ENCODE measurements at places on chromosomes 3 and 15.
A peak's percentile ranks its signal among the peaks of the same experiment; 100 is the strongest.

DNA sequence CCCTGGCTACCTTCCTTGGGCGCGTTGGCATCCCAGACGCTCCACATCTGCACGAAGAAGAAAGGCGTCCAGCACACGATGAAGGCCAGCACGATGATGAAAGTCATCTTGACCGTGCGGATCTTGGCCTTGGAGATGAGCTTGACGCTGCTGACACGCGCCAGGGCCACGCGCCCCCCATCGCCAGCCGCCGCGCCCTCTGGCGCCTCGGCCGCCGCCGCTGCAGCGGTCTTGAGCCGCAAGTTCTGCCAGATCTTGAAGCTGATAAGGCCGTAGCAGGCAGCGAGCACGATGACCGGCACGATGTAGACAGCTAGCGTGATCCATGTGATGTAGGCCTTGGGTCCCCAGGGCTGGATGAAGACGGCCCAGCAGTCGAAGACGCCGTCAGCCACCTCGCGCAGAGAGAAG lies 2.2 kb downstream of the OXTR start:
- DNase-seq, result no peak

DNA sequence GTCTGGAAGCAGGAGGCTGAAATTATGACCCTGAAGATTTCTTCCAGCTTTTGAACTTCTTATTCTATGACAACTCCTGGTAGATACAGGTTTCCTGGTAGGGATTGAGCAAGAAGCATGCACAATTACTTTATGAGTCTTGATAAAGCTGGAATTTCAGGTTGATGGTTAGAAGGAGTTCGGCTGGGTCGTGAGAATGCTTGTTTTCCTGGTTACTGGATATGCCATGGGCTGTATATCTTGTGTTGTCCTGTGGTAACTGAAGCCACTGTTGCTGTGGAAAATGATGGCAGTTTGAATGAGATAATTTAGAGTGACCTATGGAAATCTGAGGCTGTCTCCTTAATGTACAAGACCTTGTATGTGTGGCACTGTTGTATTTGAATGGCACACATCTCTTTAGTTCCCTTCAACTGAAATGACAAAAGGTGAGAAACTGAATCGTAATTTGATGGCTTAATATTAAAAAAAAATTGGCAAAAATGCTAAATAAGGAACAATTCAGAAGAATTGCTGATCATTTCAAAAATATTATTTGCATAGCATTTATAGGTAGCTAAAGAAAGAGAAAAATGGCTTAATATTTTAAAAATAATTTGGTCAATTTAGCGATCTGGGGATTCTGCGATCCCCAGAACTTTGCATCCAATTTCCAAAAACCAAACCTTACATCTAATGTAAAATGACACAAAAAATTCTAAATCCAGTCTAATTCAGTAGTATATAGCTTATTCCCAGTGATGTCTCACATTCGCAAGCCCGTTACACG lies 1.1 kb upstream of the UBE2E1 start:
- no peak for DNase-seq

DNA sequence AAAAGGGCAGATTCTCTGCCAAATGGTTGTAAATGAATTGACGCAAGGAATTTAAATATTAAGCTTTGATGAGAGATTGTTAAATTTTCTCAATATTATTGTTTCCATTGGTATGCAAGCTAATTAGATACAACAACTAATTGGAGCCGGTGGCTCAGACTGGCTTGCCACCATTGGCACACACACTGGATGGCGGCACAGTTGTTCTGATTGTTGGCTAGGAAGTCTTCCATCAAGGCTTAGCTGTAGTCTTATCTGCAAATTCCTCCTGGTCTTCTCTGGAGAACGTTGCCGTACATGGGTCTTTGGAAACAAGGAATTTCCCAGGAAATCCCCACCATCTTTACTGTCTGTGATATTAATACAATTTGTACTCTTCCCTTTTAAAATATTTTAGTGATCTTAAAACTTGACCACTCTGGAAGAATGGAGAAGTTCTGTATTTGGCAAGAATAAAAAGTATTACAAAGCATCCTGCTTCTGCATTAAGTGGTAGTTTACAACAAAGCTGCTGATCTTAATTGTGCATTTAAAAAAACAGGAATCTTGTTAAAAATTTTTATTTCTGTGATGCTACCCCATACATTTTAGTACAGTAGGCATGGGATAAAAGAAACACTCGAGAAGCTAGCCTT lies 126.5 kb downstream of the UBE2E2 start:
- no peak for DNase-seq

GRCh38 chr15:40463279-40463678 lies 7.5 kb upstream of the CHST14 start:
- DNase-seq, result no peak

DNA sequence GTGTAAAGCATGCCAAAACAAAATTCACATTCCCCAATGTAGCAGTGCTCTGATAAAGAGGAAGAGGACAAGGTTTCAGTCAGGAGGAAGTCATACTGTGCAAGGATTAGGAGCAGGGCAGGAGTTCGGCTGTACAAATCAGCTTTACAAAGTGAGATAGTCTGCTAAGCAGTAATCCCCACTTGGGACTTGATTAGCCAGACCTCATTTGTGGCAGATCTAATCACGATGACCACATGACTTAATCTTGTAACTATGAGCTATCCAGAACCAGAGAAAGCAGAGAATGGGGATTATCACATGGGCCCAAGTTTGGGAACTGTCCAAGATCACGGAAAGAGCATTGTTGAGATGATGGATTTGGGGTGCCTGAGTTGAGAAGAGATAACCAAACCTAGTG lies 7.8 kb downstream of the DCBLD2 start:
- no peak for DNase-seq

GRCh38 chr3:69288161-69288895 lies 97.6 kb downstream of the FRMD4B start:
- no peak for DNase-seq

DNA sequence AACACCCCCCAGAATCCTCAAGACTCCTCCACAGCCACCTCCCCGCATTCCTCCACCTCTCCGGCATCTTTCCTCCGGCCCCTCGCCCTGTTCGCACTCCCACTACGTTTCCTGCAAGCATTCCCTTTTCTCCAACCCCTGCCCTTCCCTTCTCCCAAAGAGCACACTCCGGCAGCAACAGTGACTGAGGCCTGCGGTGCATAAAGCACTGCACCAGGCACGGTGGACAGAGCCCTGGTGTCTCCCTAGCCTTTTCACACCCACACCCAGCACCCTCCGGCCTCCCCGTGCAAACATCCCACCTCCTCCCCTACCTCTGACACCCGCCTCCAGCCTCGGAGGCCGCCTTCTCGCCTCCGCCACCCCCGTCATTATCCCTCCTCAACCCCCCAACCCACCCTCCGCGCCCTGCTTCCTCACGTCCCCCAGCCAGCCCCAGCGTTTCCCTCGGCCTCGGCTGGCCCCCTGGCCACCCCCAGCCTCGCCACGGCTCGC lies 577 bp downstream of the ZNF148 start:
- DNase-seq, result no peak

DNA sequence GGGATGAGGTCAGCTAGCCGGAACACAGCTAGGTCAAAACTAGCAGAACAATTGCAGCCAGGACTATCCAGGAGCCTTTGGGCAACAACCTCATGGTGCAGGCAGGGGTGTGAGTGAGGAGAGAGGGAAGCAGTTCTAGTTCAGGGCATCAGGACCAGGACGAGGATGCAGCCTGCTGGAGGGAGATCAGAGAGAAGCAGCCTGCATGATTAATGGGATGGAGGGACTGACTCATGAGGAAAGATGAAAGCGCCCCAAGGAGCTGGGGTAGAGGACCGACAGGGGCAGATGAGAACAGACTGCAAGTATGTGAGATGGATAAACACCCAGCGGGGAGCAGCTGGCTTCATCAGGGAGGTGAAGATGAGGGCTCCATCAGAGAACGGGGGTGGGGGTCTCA lies 37.9 kb upstream of the LRTM1 start:
- DNase-seq, result peak; percentile 70

GRCh38 chr15:95567686-95568085 lies 762.8 kb upstream of the NR2F2 start:
- DNase-seq, result peak; percentile 41

DNA sequence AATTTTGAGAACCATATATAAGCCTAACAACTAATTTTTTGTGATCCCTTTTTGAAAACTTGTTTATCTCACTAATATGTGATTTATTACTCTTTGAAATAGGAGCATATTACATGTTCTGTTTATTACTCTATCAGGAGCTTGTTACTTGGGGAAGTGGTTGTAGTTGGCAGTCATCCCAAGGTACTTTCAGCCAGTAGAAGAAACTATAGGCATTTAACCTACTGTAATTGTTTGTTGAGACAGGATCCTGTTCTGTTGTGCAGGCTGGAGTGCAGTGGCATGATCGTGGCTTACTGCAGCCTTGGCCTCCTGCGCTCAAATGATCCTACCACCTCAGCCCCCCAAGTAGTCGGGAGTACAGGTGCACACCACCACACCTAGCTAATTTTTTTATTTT lies 195.6 kb downstream of the TCF12 start:
- DNase-seq, result no peak

- DNase-seq, result peak; percentile 98
These were observed 26.4 kb downstream of the ANXA2 start for GRCh38 chr15:60371175-60372051.

DNA sequence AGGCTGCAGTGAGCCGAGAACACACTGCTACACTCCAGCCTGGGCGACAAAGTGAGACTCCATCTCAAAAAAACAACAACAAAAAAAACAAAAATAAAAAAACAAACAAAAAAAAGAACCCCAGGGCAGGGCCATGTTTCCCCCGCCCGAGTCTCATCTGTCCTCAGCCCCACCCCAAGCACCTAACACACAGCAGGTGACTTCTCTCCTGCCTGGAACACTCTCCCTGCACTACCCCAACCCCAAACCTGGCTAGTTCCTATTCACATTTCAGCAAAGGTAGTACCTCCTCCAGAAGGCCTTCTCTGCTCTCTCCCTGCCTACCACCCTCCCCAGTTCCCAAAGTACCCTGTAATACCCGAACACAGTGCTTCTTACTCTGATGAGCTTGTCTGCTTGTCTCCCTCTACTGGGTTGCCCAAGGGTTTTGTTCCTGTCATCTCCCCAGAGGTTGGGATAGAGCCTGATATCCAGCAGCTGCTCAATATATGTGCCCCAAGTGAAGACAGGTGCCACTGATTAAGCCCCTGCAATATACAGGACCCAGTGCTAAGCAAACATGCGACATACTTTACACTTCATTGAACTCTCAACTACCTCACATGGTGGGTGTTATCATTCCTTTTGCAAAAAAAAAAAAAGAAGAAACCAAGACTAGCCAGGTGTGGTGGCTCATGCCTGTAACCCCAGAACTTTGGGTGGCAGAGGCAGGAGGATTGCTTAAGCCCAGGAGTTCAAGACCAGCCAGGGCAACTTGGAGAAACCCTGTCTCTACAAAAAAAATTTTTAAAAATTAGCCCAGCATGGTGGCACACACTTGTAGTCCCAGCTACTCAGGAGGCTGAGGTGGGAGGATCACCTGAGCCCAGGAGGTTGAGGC lies 103.6 kb downstream of the DAPK2 start:
- DNase-seq, result no peak

DNA sequence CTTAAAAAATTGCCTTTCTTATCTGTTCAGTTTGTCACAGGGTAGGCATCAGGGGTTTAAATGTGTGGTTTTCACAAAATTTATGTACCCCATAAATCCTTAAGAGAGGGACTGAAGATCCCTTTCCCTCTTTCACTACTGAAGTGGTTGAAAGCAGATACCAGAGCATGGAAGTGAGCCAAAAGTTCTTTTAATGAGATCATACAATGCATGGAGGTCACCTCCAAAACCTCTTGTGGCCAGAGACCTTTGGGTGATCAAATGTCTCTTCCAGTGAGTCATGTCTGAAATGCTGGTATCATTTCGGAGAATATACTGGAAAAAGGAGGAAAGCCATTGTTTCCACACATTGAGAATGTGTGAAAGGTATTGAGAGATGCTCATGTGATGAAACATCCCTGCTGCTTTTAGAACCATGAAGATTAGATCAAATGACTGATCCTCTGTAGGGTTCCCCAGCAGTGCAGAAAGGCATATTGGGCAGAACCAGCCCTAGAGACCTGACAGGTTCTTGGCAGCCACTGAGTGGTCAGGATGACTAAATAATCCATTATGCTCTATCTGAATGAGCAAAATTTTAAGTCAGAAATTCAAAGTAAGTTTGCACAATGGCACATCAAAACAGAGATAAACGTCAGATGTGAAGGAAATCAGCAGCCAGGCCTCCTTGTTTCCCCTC lies 165.8 kb upstream of the SLC2A2 start:
- DNase-seq, result peak; percentile 43

DNA sequence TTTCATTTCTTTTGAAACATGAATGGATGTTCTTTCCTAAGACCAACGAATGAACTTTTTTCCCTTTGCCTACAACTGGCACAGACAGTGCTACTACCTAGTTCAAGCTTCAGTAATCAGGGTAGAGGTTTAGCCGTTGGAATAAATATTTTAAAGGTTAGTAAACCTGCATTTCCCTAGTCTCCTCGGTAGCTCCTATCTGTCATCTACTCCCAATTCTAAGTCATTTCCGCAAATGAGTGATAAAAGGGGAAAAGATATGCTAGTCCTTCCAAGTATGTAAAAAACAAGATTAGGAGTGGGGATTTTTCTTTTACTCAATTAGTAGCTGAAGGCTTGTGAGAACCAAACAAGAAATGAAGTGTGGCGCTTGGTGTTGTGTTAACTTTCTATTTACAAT lies 15.2 kb downstream of the SLTM start:
- no peak for DNase-seq

DNA sequence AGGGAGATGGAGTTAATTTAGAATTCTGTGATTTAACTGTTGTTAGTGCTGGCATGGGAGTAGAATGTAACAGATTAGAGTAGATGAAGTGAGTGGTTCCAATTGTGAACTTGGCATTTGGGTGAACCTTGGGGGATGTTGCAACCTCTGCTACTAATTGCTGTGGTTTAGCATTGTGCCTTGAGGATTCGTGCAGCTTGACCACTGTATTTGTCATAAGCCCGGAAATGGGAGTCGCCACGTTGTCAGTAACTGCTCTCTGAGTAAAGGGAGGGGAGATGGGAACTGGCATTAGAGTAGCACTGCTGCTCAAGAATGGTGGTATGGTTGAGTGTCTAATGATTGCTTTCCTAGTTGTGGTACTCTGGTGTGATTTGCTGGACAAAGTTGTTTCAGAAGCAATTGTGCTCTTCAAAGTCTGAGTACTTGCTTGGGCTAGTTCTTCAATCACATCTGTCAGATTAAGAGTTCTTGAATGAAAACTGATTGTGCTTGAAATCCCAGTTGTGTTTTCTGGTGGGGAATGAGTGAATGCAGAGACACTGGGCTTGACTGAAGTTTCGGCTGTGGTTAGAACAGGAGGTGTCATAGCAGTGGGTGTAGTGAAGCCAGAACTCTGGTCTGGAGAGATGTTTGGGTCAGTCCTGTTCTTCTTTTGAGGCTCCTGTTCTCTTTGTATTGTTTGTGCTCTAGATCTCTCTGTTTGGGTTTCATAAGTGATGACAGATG lies 15.4 kb downstream of the IGSF10 start:
- DNase-seq, result peak; percentile 93

- DNase-seq, result no peak
These were observed 56.3 kb downstream of the OSBPL10 start for GRCh38 chr3:31924610-31925270.

DNA sequence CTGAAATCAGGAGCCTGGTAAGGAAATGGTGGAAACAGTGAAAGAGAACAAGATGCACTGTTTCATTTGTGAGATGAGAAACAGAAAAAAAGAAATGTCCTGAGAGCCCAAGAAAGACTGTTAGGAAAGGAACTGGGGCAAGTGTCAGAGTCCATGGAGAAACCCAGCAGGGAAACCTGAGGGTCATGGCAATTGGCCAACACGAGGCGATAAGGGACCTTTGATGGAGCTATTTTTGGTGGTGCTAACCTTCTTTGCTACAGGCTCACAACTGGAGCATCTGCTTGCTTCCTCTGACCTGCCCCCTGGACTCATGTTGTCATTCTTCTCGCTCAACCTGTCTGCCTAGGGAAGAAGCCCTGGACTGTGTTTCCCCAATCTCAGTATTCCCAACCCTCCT lies 4.2 kb upstream of the TMEM41A start:
- DNase-seq, result no peak

Data from GM04504 (cell line).